ENCODE measurements at places on chromosomes 3 and 15.

DNA sequence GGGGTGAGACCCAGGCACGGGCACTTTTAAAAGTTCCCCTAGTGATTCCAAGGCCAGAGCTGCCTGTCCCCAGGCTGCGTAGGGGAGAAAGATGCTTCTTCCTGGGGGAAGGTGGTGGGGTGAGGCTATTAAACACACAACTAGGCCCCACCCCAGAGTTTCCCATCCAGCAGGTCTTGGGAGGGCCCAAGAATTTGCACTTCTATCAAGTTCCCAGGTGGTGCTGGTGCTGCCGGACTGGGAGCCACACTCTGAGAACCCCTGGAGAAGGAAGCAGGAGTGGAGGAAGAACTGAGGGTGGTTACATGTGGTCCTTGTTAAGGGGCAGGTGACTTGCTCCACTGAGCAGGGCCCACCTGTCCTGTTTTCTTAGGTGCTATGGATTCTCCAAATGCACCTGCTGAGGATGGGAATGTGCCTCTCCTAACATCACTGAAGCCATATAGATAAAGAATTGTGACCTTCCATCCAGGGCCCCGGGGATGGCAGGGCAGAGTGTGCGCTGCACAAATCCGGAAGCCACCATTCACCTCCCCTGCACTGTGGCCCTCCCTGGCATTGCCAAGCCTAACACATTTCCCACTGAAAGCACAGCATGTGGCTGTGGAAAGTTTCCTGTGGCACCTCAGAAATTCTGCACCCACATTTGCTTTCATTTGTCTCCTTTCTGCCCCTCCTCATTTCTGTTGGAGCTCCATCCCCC is 111.5 kb upstream of the MEF2A start:
- DNase-seq = no peak

- no peak for DNase-seq
Measured at GRCh38 chr3:70065696-70066253, 66.2 kb downstream of the SAMMSON start.

- DNase-seq = no peak
Measured at GRCh38 chr15:71275098-71275497, 159.8 kb downstream of the THSD4 start.

DNA sequence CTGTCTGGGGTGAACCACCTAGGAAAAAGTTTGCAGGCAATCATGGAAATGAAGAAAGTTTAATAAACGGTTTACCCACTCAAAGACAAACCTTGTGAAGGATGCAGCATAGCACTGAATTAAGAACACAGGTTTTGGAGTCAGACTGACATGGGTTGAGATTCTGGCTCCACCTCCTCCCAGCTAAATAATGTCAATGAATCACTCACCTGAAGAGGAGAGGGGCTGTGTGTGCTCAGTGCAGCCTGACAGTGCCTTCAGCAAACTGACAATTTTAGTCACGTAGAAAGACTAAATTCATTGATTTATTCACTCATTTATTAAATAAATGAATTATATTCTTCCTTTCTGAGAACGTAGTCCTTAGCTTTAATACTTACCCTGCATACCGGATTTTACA is 18.9 kb downstream of the NR1I2 start:
- no peak for DNase-seq

- DNase-seq = no peak
Measured at GRCh38 chr3:42002790-42003189, 40.9 kb upstream of the ULK4 start.

- DNase-seq = no peak
Measured at GRCh38 chr3:89314454-89315098, 207.2 kb downstream of the EPHA3 start.

- DNase-seq = no peak
Measured at GRCh38 chr3:195708626-195709481, 11.9 kb upstream of the MUC20 start.
